ELR (cell line): ENCODE measurements at places on chromosomes 11 and 22.

- DNase-seq: no peak
Observed at GRCh38 chr22:38348751-38349496, 31.7 kb upstream of the CSNK1E start.

- DNase-seq: no peak
Observed at GRCh38 chr22:24224468-24224867, 20.4 kb downstream of the GGT5 start.

GRCh38 chr11:27357250-27357649, 5.8 kb downstream of the CCDC34 start:
- DNase-seq: no peak

DNA sequence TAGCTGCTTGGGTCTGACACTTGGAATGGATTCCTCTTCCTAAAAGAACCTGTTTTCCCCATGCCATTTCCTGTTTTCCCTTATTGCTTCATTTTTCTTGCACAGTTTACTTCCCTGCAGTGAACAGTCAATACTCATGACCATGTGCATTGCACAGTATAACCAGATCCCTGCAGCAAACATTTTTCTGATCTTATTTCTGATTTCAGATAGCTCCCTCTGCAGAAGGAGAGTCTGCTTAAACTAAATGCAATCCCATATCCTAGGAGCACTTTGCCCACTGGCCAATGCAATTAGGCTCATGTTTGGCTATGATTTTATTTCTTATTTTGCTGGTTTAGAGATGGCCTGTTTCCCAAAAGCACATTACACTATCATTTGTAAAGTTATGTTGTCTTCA, 96.7 kb upstream of the CD44 start:
- DNase-seq: no peak

DNA sequence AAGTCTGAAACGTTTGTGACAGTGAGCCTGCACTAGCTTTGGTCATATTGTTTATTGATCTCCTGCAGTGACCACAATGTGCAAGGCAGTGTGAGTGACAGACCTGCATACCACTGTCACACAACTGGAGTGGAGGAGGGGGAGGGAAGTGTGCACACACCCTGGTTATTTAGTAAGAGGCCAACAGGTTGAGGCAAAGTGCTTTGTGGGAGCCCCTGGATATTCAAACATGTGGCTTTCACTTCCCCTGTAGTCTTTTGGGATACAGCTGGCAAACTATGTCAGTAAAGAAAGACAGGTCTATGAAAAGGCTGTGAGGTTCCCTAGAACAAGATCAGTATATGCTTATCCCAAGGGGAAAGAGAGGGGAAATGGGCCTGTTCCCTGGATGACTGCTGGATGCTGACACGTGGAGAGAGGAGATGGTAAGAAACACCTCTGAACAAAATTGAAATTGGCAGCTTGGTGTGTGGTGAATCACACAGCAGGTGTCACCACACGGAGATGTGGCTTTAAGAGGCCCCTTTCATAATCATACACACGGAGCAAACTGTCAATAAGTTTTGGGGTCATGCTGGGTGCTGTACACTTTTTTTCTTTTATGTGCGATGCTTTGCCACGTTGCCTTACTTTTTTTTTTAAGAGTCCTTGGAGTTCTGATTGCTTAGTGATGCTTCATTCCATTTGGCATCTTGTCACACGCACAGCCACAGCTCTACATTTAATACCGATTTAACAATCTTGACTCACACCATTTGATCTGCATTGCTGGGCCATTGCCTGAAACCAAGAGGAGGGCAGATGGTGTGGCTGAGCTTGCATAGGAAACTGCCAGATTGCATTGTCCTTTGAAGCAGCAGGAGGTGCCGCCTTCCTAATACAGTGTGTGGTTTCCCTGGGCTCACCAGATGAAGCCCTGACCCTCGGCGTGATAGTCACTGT, 11.3 kb downstream of the OSBP2 start:
- DNase-seq: peak; percentile 62
